H1 (cell line): ENCODE measurements at places on chromosomes 6 and 20. TPM values are rescaled to one million over a fixed set of nuclear protein-coding genes. Genes with fewer than 3 reads are reported as not detected.

Gene TFAP2C
- total RNA-seq: 5.6 and 5.8 TPM in 2 replicates

Gene GPLD1
- 5.3 and 5.9 TPM in 2 replicates for total RNA-seq

Gene HSPA12B
- total RNA-seq: 4.3 and 4.9 TPM in 2 replicates

Gene C20orf96
- 21.0 and 22.7 TPM in 2 replicates for total RNA-seq

Gene TCF15
- 6.9 and 7.3 TPM in 2 replicates for total RNA-seq

Gene SPATA2
- 11.9 and 13.0 TPM in 2 replicates for total RNA-seq

Gene CRISP1
- not detected in 2 replicates for total RNA-seq

Gene JAG1
- 27.3 and 29.1 TPM in 2 replicates for total RNA-seq

Gene HTR1E
- not detected in 2 replicates for total RNA-seq

Gene BPHL
- total RNA-seq: 36.4 and 36.6 TPM in 2 replicates

Gene TP53TG5
- total RNA-seq: not detected in 2 replicates

Gene DCBLD1
- 7.9 and 11.2 TPM in 2 replicates for total RNA-seq

Gene BEND6
- total RNA-seq: 1.9 and 2.1 TPM in 2 replicates

Gene PPDPF
- 125 and 138 TPM in 2 replicates for total RNA-seq

Gene CCN6
- not detected in 2 replicates for total RNA-seq

- DNase-seq: no peak
These were observed 506 bp downstream of the CITED2 start for GRCh38 chr6:139373928-139374356.

- DNase-seq: no peak
These were observed 148.1 kb downstream of the UBE3D start for GRCh38 chr6:82917346-82918064.

DNA sequence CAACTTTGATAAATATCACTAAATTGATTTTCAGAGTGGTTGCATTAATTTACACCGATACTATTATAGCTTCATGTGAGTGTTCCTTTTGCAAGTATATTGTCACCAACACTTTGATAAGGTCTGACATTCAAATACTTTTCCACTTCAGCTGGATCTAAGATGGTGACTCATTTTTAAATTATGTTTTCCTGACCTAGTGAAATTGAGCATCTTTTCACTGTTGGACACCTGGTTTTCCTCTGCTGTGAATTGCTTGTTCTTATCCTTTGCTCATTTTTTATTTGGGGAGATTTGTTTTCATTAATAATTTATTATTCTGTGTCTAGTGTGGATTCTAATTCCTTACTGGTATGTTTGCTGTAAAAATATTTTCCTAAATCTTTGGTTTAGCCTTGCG lies 85.2 kb upstream of the PRDM1 start:
- DNase-seq: no peak

- no peak for DNase-seq
These were observed 73.5 kb downstream of the TRAM2 start for GRCh38 chr6:52503323-52503747.

GRCh38 chr20:49308875-49309274 lies 31.0 kb upstream of the ZNFX1 start:
- DNase-seq: no peak

- no peak for DNase-seq
These were observed 116.8 kb downstream of the CHD6 start for GRCh38 chr20:41501376-41501775.

GRCh38 chr6:45450831-45451230 lies 73.1 kb upstream of the SUPT3H start:
- no peak for DNase-seq

- no peak for DNase-seq
These were observed 26.6 kb downstream of the RIN2 start for GRCh38 chr20:19784511-19785172.

DNA sequence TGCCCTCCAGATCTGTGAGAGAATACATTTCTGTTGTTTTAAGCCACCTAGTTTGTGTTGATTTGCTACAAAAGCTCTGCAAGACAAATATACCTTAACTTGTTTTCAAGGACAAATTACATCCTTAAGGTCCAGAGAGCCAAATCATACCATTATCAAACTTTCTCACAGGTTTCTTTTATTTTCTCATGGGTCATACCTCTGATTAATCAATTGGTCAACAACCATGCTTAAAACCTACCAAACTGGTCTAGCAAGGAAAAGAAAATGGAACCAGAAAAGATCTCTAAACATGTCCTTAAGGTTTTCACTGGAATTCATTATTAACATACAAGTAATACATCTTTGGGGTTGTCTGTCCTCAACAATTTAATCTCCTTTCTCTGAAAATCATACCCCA lies 535.0 kb downstream of the CD83 start:
- no peak for DNase-seq

DNA sequence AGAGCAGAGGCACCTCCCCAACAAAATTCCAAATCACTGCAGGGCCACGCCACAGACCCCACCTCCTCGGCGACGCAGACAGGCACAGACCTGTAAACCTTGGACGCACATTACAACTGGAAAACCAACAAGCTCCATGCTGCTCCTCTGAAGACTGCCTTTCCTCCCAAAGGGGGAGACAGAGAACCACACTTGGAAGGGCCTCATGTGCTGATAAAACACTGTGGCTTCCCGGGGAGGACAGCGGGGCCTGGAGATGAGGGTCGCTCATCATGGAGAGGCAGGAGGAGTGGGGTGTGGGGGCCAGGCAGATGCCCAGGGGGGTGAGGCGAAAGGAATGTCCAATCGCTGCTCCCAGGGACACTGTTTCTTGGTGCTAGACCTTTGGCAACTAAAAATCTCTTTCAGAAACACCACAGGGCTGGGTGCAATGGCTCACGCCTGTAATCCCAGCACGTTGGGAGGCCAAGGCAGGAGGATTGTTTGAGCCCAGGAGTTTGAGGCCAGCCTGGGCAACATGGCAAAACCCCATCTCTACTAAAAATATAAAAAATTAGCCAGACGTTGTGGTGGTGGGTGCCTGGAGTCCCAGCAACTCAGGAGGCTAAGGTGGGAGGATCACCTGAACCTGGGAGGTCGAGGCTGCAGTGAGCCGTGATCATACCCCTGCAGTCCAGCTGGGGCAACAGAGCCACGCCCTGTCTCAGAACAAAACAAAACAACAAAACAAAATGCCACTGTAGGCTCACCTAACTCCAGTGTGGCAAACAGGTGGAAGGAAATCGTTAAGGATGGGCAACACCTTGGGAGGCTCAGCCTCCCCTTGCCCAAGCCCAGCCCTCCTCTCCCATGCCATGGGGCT lies 53.8 kb downstream of the ABHD12 start:
- peak; percentile 38 for DNase-seq

GRCh38 chr6:139482287-139482686 lies 107.8 kb upstream of the CITED2 start:
- no peak for DNase-seq

DNA sequence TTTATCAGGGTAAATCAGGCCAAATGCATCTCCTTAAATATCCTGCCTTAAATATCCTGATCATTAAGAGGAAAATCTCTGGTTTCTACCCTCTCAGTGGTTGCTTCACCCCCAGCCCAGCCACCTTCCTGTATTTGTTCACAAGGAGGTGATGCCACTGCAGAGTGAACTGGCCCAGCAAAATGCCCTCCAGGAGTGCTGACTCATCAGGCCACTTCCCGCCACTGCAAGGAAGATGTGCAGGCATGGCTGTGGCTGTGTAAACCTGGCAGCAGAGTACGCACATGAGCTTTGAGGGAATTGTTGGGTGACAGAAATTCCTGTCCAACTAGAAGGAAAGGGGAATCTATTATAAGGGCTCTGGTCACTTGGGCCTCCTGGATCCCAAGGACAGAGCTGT lies 13.8 kb downstream of the NQO2 start:
- DNase-seq: no peak

- no peak for DNase-seq
These were observed 172.4 kb downstream of the GJA10 start for GRCh38 chr6:90066697-90067096.

DNA sequence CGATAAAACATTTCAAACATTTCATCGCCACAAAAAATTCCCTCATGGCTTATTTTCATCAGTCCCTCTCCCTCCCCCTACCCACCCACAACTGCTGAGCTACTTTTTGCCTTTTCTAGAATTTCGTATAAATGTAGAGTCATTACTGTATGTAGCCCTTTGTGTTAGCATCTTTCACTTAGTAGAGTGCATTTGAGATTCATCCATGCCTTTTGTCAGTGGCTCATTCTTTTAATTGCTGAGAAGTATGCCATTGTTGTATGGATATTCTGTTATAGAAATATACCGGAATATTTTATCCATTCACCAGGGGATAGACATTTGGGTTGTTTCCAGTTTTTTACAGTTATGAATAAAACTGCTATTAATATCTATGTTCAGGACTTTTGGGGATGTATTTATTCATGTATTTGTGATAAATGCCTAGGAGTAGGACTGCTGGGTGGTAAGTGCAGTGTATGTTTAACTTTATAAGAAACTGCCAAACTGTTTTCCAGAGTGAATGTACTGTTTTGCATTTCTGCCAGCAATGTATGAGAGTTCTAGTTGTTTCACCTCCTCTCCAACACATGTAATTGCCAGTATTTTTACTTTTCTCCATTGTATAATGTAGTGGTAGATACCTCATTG lies 50.4 kb downstream of the FOXO3 start:
- DNase-seq: no peak

DNA sequence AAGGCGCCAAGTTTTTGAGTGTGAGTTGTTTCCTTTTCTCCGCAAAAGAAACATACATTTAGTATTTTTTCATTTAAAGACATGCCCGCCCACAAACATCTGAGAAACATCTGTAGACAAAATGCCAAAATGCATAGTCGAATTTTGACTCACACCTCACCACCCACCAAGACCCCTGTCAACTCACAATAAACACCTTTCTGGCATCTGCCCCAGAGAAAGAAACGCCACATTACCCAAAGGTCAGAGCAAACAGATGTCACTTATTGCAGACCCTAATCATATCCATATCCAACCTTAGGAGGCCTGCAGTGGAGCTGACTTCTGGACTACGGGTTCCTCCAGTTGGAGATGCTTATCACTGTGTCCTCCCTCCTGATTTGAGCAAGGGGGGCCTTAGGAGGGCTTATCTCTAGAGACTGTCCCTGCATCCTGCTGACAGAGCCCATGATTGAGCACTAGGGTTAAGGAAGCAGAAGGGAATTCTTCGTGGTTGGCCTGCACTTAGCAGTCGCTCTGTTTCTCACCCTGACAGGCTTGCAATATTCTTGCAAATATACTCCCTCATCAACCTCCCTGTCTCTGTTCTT lies 90.5 kb upstream of the TBX18 start:
- no peak for DNase-seq

- no peak for DNase-seq
These were observed 18.6 kb downstream of the GTPBP2 start for GRCh38 chr6:43610431-43610830.

- no peak for DNase-seq
These were observed 16.0 kb downstream of the DIDO1 start for GRCh38 chr20:62910217-62910766.

- no peak for DNase-seq
These were observed 70.2 kb downstream of the HS3ST5 start for GRCh38 chr6:114272582-114272981.

- peak; percentile 31 for DNase-seq
These were observed 7.7 kb downstream of the TREML2 start for GRCh38 chr6:41193171-41193734.

- no peak for DNase-seq
These were observed 33.8 kb upstream of the LCA5 start for GRCh38 chr6:79571030-79571367.

- DNase-seq: no peak
These were observed 1.8 kb downstream of the RRAGD start for GRCh38 chr6:89410231-89410761.

- DNase-seq: no peak
These were observed 80.6 kb downstream of the LAMA2 start for GRCh38 chr6:128963561-128963960.

- DNase-seq: no peak
These were observed 19.7 kb downstream of the PROCR start for GRCh38 chr20:35191419-35192117.

- DNase-seq: peak; percentile 79
These were observed 117.0 kb downstream of the RTN4IP1 start for GRCh38 chr6:106512048-106512967.

DNA sequence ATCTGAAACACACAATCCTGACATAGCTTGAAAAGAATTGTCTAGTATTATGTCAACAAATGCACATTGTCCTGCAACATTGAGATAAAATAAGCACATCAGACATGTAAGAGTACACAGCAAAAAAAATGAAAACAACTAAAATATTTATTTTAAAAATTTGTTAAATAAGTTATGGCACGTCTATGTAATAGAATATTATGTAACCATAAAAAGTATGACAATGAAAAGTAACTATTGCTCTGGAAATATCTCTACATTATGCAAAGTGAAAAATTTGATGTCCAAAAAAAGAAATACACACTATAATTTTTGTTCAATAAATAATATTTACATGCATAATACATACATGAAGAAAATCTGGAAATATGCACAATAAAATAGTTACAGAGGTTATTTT lies 9.3 kb upstream of the ID4 start:
- DNase-seq: no peak

- DNase-seq: no peak
These were observed 42.0 kb upstream of the KIF16B start for GRCh38 chr20:16615199-16615598.

- DNase-seq: no peak
These were observed 9.2 kb downstream of the HSPA1B start for GRCh38 chr6:31836474-31837368.

- DNase-seq: no peak
These were observed 309.8 kb downstream of the HIVEP2 start for GRCh38 chr6:142635130-142635529.

DNA sequence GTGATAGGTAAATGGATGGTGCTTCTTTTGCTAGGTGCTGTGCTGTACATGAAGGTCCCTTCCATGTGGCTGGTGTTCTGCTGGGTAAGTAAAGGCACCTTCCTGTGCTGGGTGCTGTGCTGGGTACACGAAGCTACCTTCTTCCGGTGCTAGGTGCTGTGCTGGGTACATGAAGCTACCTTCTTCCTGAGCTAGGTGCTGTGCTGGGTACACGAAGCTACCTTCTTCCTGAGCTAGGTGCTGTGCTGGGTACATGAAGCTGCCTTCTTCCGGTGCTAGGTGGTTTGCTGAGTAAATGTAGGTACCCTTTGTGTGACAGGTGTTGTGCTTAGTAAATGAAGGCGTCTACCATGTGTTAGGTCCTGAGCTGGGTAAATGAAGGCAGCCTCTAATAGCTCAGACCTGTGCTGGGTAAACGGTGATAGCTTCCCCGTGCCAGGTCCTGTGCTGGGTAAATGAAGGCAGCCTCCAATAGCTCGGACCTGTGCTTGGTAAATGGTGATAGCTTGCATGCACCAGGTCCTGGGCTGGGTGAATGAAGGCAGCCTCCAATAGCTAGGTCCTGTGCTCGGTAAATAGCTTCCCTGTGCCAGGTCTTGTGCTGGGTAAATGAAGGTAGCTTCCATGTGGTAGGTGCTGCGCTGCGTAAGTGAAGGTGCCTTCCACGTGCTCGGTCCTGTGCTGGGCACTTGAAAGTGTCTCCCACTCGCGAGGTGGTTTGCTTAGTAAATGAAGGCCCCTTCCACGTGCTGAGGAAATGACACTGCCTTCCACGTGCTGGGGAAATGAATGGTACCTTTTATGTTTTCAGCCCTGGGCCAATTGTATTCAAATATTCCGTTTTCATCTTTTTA lies 115.5 kb downstream of the ERMARD start:
- peak; percentile 22 for DNase-seq

GRCh38 chr6:34543421-34543820 lies 12.7 kb downstream of the SPDEF start:
- DNase-seq: no peak

GRCh38 chr6:167851370-167851952 lies 24.8 kb downstream of the AFDN start:
- no peak for DNase-seq

- no peak for DNase-seq
These were observed 11.7 kb downstream of the TRERF1 start for GRCh38 chr6:42440027-42440426.

GRCh38 chr6:32589596-32590449 lies at the start of gene HLA-DRB1:
Gene HLA-DRB1 (minus strand): TSS chr6:32589848. CDS start chr6:32589742, 106 bp downstream.
- DNase-seq: no peak
